Activated CD8-positive, alpha-beta memory T cell treated with anti-CD3 and anti-CD28 coated beads for 48 hours (primary cell): ENCODE measurements at places on chromosomes 4 and X.

DNA sequence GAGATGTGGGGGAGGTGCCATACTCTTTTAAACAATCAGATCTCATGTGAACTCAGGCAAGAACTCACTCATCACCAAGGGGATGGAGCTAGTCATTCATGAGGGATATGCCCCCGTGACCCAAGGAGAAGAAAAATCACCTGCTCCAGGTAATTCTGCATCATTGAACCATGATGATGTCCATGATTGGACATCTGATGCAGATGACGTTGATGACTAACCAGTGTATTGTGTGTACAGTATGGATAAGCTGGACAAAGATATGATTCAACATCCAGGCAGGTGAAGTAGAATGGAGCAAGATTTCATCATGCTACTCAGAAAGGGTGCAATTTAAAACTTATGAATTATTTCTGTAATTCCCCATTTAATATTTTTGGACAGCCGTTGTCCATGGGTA, 286.4 kb upstream of the SMIM31 start:
- DNase-seq: no peak

DNA sequence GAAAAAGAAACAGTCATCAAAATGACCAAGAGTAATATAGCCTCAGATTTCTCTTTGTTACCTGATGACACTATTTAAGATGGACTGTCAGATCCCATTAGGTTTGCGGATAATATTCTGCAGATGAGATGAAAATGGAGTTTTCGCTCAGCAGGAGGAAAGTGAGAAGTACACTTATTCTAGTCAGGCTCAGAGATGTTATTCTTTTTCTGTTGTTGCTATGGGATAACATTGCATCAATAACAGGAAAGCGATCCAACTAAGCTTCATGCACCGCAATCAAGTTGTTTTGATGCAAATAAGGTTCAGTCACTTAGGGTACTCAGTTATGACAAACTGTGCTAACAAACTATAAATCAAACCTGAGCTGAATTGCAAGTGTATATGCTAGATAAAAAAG, 415.0 kb downstream of the CCSER1 start:
- DNase-seq: no peak

DNA sequence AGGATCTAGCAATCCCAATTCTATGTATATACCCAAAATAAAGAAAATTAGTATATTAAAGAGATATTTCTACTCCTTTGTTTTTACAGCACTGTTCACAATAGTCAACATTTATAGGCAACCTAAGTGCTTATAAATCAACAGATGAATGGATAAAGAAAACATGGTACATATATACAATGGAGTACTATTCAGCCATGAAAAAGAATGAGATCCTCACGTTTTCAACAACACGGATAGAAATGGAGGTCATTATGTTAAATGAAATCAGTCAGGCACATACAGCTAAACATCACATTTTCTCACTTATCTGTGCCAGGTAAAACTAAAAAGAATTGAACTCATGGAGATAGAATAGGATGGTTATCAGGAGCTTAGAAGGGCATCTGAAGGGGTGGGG, 45.6 kb upstream of the PABPC5 start:
- DNase-seq: no peak

- no peak for DNase-seq
These were observed 17.2 kb upstream of the GPR173 start for GRCh38 chrX:53031380-53031779.

DNA sequence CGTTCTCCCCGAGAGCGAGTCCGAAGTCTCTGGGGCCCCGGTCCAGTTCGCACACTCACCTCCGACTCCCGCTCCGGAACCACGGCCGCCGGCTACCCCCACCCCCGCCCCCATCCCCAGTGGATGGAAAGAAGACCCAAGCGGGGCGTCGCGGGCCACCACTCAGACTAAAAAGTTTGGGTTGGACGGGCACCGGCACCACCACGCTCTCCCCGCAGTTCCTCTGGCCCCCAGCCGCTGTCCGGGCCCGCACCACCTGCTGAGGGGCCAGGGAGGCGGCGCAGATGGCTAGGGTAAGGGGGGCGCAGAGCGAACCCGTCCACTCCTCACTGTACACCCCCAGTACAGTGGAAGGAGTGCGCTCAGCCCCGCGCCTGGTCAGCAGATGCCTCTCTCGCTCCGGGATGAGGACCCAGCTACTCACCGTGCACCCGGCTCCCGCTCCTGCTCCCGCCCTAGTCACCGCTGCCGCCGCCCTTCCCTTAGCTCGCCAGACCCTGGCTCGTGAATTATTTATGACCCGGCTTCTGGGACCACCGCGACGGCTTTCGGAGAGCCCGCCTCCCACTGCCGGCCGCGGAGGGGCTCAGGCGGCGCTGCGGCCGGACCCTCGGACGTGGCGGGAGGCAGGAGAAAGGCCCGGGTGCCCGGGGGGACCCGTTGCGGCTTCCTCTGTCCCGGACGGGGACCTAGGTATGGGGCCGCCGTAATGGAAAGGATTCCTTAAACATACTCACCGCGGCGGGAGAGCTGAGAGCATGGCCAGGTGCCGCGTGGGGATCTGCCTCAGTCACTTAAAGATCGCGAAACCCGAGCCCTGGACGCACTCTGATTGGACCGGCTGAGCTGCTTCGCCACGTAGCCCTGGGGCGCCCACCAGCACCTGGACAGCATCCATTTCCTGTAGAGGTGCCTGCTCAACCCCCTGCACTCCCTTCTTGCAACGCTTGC, at the start of gene PROM1:
Gene PROM1 (minus strand): TSS at position 783 of the 951 bp plus-strand sequence. CDS start 8,117 bp downstream, outside the sequence.
- DNase-seq: no peak

GRCh38 chr4:2036866-2037265, 22.3 kb upstream of the NAT8L start:
- DNase-seq: no peak

DNA sequence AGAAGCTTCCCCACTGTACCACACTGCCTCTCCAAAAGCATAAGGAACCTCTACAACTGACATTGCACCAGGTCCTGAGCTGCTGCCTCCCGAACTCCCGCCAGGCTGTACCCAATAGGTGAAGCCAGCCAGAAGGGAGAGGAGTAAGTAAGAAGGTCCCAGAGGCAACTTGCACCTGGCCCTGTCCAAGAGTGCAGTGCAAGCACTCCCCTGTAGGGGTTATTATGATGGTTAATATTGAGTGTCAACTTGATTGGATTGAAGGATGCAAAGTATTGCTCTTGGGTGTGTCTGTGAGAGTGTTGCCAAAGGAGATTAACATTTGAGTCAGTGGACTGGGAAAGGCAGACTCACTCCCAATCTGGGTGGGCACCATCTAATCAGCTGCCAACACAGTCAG, 879.3 kb upstream of the SLIT2 start:
- DNase-seq: no peak

DNA sequence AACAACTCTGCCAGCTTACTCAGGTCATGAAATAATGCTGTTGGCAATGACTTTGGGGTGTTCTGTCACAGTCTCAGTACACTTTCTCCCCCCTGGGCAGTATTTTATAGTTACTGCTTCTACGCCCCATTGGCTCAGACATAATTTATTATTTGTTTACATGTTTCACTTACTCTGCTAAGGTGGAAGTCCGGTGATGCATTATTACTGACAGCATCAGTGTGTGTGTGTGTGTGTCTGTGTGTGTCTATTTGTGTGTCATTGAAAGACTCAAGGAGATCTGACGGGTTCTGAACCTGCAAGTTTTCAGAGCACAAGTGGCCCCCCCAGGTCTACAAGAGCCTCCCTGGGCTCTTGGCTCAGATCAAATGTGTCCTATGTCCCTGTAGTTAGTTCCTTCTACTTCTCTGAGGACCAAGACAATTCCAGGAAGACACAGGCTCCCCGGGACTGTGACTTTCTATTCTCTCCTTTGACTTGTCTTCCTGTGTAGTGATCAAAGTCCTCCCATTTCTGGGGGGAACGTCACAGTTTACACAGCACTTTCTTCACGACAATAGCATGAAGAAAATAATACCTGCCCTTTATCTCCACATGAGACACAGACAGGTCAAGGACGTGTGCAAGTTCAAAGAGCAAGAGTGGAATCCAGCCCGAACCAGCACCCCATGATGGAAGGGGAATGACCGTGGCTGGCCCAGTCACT, 283.7 kb upstream of the GATB start:
- no peak for DNase-seq

GRCh38 chr4:144280688-144281087, 140.2 kb upstream of the GYPA start:
- DNase-seq: no peak

GRCh38 chr4:66091786-66092185, 421.5 kb upstream of the EPHA5 start:
- no peak for DNase-seq

DNA sequence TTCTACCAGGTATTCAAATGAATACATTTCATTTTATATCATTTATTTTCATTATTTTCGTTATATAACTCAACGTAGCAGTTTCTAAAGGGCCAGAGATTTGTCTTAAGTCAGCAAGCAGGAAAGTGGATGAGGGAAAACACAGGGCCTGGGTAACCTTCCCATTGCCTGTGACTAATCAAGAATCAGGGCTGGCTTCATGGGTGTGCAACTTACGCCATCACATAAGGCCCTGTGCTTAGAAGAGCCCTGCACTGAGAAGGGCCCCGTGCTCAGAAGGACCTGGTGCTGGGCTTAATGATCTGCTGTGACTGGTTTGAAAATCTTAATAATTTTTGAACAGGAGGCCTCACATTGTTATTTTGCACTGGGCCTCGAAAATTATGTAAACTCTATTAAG, 65.4 kb upstream of the FAM9C start:
- no peak for DNase-seq

DNA sequence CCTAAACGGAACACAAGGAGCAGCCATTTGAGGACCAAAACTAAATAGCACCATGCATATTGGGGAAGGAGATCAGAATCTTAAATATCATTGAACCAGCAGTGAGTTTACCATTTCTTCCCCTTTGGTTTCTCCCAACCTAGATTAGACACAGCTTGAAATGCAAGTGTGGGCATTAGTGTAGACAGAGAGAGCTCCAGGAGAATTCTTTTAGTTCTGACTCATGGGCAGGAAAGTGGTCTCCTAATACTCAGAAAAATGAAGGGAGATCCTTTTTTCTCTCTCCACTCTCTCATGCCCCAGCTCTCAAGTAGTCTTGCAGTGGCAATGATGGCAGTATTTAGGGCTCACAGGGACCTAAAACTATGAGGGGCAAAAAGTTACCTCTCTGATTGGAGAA, 567.9 kb downstream of the INPP4B start:
- no peak for DNase-seq

DNA sequence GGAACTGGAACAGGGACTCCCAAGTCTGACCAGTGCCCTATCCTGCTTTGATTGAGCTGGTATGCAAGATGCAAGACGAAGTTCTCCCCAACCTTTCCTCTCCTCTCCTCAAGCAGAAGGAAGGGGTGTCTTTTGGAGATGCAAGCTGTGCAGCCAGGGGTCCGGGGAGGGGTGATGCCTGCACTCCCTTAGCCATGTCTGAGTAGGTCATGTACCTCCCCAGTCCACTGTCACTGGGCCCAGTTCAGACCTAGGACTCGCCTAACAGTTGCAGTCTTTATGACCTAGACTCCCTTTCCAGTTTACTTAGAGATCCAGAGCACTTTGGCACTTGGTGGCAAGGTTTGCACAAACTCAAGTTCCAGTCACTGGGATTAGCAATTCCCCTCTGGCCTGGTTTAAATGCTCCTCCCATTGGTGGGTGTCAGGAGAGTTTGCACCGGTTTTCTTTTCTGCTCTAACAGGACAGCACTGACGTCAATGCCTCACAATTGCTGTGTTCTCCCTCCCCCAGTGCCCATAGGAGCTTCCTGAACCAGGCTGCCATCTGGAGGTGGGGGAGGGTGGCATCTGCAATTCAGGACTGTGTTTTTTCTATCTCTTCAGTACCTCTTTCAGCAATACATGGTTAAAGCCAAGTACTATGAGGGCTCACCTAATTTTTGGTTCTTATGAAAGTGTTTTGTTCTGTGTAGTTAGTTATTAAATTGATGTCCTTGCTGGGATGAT, 782.2 kb downstream of the ARAP2 start:
- no peak for DNase-seq

DNA sequence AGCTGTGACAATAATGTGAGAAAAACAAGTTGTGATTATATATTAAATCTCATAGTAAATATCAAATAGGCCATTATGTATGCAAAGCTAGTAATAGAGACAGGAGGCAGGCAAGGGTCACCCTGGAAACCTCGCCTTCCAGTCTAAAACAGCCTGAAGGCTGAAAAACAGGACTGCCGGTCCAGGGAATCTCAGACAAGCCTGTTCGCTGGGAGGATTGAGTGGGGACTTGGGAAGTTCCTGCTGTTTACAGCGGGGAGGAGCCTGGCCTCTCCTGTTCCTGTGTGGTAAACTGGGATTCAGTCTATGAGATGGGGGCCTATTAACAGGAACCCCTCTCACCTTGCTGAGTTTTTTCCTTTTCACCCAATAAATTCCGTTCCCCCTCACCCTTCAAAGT, 2317.3 kb downstream of the PCDH7 start:
- no peak for DNase-seq

DNA sequence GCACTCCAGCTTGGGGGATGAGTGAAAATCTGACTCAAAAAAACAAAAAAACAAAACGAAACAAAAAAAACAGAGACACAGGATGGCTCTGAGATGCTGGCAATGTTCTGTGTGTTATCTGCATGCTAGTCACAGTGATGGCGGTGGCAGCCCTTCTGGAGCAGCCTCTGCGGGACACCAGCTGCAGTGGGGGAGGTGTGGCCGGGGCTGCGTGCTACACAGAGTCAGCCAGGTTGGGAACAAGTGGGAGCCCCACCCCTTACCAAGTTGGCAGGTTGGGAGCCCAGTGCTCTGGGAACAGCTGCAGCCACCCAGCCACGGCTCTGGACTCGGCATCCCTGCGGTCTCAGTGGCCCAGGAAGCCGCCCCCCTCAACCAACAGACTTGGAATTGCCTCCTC, 206.5 kb upstream of the ZFP42 start:
- DNase-seq: no peak

DNA sequence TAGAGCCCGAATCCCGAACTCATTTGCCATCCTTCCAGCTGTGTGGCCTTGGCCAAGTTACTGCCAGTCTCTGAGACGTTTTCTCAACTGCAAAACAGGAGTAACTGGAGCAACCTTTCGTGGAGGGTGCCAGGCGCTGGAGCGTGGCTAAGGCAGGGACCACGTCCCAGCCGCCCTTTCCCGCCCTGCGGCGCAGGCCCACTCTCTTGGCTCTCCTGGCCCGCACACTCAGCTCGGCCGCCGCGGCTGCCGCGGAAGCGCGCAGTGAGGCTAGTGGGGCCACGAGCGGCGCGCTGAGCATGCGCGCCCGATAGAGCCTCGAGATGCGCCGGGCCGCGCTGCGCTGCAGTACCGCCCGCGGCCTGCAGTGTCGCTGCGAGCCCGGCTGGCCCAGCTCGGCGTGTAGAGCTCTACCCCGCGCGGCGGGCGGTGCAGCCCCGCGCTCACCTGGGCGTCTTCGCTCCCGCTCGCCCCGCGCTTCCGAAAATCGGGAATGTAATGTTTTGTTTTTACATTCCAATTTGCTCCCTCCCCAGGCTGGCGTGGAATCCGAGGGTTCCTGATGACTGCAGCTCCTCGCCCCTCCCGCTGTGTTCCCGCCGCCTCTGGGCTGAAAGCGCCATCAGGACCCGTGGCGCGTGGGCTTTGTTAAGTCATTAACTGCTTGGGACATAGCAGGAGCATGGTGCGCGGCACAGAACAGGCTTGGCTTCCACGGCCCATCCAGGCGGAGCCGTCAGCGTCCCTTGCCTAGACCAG, 4.0 kb upstream of the ZNF518B start:
- DNase-seq: peak; percentile 61
